ENCODE measurements at places on chromosomes 3 and 15. TPM values are rescaled to one million over a fixed set of nuclear protein-coding genes. Genes with fewer than 3 reads are reported as not detected.

The ACP3 gene
- 1.3 TPM for total RNA-seq

The ATP8B4 gene
- total RNA-seq: 155 TPM

The POLR2H gene
- 63.6 TPM for total RNA-seq

The ZBBX gene
- total RNA-seq: under 0.01 TPM

The SLC9C1 gene
- 0.14 TPM for total RNA-seq

The XCR1 gene
- under 0.01 TPM for total RNA-seq

The LRRC31 gene
- not detected for total RNA-seq

The ADGRG7 gene
- not detected for total RNA-seq
